ENCODE measurements at places on chromosomes 12 and 14.

GRCh38 chr12:78359520-78359919, 505.1 kb upstream of the SYT1 start:
- no peak for DNase-seq

DNA sequence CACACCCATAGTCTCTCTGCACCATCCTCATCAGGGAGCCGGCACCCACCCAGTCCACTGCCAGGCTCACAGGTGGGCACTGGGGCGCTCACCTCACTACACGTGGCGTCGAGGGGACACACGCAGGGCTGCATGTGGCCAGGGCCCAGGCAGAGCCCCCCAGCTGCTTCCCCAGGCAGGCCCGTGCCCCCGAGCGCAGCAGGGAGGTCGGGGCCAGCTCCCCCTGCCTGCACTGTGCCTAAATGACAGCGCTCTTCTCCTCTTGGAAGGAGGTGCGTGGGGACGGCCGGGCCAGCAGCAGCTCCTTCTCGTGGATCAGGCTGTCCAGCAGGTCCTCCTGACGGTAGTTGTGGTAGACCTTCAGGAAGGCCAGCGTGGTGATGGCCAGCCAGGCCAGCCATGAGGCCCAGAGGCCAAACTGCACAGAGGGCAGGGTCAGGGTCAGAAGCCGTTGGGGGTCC, 11.3 kb downstream of the TMEM179 start:
- DNase-seq: no peak

DNA sequence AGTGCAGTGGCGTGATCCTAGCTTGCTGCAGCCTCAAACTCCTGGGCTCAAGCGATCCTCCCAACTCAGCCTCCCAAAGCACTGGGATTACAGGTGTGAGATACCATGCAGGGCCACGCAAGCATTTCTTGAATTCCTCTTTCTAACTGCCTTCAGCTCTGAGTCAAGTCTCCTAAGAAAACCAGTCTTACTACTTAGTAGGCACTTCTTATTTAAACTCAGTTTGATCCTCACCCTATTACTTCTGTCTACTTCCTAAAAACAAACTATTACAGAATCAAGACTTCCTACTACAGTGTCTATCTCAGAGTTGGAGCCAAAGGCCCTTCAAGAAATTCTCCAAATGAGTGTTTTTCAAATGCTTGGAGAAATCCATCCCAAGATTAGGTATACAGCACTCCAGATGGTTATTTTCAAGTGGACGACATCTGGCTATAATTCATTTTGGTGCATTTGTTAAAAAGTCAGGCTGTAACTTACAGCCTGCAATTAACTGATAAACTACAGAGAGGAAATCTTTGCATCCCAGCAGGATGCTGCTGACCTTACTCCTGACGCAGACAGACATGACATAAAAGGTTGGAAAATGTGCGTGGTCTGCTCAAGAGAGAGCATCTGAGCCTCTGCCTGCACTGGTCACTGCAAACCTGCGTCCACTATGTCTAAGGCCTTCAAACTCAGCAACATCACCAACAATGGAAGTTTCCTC, 34.7 kb downstream of the SSH1 start:
- DNase-seq: no peak

DNA sequence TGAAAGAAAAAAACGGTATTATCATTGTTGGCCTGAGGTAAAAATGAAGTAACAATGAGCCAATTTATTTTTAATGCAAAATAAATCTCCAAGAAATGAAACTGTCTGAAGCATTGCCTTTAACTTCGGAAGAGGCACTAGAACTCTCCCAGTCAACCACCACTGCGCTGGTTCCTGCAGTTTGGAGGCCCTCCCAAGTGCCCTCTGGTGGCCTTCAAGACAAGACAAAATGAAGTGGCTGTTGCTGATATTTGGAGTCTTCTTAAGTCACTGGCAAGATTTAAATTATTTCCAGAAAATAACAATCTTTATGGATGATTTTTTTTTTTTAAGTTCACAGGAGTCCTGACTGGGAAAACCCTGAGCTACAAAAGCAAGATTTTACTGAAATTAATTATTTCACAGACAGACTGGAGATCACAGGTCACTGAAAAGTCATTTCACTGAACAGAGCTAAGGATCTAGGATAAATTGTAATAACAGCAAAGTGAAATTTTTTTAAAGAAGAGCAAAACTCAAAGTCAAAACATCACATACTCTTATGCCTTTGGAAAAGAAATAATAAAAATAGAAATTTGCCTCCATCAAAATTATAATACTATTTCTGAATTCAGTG, 58.2 kb downstream of the DICER1 start:
- no peak for DNase-seq

GRCh38 chr12:91746976-91747375, 398.7 kb downstream of the BTG1 start:
- DNase-seq: no peak

- no peak for DNase-seq
Measured at GRCh38 chr14:98028162-98028561, 1231.0 kb downstream of the VRK1 start.

GRCh38 chr12:126451809-126452208, 1386.6 kb downstream of the AACS start:
- DNase-seq: no peak

- no peak for DNase-seq
Measured at GRCh38 chr12:18828483-18828882, 90.6 kb downstream of the CAPZA3 start.

Data from mesenteric fat pad (tissue), 1 donor.